Brain pericyte (primary cell): ENCODE measurements at places on chromosomes 1 and 21.

GRCh38 chr1:57410508-57410907, 13.4 kb downstream of the DAB1 start:
- no peak for DNase-seq

GRCh38 chr1:38360807-38361206, 314.2 kb upstream of the POU3F1 start:
- DNase-seq: no peak

DNA sequence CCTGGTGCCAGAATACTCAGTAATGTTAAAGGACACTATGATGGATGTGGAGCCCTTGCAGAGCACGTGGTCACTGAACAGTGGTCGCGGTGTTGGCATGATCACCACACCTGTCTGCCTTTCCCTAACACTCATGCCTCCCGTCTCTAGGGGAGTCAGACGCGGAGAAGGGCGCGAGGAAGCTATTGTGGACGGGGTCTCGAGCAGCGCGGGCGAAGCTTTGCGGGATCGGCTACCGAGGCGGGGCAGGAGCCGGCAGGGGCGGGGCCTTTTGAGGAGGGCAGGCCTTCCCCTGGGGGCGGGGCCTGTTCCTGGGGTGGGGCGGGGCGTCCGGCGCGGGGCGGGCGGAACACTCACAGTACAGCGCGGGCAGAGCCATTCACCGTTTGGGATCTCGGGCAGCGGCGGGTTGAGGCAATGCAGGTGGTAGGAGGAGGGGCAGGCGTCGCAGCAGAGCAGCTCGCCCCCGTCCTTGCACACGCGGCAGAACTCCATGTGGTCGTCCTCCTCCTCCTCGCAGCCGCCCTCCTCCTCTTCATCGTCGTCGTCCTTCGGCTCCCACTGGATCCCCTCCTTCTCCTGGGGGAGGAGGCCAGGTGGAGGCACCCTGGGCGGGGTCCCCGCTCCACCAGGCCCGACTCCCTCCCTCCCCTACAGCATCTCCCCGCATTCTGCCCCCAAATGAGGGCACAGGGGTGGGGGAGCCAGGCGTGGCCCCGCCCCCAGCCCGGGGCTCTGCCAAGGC, 31.5 kb downstream of the CHD5 start:
- DNase-seq: no peak

DNA sequence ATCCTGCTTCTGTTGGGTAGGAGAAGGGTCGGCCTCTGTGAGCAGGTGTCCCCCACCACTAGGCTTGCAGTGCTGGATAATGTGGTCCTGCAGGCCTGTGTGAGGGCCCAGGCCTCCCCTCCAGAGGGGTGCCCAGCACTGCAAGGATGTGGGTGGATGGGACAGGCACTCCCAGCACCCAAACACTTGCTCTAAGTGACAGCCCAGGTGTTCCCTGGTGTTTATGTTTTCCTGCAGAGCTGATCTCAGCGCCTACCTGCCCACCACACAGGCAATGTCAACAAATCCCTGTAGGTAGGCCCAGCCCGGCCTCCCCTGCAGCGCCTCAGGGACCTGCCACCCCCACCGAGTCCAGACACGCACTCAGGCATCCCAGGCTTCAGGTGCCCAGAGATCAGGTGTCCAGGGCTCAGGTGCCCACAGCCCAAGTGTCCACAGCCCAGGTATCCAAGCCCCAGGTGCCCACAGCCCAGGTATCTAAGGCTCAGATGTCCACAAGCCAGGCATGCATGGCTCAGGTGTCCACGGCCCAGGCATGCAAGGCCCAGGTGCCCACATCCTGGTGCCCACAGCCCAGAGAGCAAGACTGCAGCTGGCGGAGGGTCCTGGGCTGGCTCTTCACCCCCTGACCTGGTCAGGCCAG, 59.2 kb downstream of the WNT9A start:
- DNase-seq: no peak

DNA sequence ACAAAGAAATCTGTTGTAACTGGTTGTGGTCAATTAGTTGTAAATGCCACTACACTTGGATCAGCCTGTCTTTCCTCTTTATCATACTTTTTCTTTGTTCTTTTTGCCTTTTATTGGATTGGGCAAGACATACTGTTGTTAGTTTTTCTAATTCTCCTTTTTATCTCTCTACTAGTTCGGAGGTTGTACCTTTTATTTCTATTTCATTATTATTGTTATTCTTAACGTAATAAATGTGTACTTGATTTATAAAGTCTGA, 59.2 kb downstream of the IVNS1ABP start:
- no peak for DNase-seq

DNA sequence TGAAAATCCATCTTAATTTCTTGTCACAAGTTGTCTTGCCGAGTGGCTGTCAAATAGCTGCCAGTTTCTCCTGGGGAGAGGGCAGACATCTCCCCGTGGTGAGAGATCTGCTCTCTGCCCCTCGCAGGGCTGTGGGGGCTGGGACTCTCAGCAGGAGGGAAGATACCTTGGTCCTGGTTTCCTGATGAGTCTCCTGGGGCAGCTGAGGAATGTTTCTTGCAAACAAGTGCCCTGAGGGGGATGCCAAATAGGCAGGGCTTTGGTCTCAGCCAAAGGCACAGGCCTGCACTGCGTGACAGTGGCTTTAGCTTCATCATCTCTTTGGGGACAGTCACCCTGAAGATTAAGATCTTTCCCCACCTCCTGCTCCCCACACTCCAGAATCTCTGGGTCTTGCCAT, 40.9 kb downstream of the SYT6 start:
- DNase-seq: no peak

- DNase-seq: no peak
Measured at GRCh38 chr1:206591226-206591625, 21.0 kb downstream of the EIF2D start.

DNA sequence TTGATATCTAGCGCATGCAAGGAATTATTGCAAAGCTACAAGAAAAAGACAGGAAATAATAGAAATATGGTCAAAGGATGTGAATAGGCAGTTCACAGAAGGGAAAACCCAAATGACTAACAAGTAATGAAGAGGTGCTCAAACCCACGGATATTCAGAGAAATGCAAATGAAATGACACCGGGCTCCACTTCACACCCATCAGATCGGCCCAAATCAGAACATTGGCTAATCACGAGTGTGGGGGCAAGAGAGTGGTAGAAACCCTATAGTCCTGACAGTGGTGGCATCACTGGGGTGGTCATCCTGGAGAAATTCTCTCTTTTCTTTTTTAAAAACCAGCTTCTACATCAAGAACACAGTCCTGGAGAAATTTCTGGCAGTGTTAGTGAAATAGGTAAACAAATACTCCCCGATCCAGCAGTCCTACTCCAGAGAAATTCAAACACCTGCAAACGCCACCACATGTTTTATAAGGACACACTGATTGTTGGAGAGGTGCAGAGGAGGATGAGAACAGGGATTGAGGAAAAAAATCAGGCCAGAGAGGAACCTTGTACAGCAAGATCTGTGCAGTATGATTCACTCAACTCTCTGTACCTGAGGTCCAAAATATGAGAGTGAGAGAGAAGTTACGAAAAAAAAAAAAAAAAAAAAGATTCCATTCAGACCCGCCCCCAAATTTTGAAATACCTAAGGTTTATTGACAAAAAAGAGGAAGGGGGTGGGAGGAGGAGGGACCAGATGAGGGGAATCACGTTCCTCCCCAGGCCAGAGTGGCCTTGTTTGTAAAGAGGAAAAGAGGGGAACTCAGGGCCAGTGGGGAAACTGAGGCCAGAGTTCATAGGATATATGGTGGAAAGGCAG, 9.2 kb upstream of the TNFRSF1B start:
- DNase-seq: no peak

DNA sequence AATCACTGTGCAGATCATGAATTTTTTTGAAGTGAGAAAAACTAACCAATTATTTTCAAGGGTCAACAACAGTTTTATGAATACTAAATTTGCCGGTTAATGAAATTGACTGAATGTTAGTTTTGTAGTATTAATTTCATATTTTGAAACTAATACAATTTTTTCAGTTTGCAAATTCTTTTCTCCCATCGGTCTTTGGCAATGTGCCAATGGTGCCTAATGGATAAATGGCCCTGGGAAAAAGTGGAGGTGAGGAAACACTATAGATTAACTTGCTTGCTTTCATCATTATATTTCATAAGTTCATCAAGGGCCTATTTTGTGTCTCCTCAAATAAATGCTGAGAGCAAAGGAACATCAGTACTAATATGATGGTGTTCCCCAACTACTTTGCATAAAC, 4.1 kb downstream of the C1orf141 start:
- no peak for DNase-seq

DNA sequence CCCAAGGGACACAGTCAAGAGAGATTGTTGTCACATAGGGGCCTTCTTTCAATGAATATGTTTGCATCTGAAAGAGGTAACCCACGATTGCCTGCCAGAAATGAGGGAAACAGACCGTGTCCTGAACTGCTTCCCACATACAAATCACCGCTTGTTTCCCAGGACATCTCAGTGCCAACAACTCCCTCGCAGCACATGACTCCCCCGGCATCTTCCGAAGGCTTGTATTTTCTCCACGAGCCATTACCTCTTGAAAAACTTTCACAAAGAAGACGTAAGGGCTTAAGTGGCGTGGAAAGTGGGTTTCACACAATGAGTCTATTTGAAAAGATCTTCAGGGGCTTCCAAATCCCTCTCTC, 31.6 kb upstream of the PDE9A start:
- no peak for DNase-seq

DNA sequence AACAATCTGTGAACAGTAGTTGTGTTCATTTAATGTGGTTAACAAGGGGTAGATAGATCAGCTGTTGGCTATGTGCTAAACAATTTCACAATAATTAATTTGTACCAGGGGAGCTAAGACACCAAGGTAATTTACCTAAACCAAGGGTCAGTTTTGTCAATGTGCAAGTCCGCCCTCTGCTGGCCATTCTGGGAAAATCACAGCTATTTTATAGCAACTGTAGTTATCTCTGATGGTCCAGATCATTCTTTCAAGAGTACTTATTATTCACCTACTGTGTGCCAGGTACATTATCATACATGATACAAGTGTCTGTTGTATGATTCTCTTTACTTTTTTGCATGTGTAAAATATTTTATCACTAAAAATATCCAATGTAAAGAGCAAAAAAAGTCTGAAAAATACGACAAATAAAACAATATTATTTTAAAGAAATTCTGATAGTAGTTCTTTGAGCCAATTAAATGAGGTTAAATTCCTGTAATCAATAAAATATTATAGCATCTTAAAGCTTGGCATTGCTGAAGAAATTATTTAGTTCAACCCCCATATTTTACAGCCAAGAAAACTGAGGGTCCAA, 312.3 kb upstream of the FAM78B start:
- no peak for DNase-seq

GRCh38 chr1:234325878-234326496, 47.3 kb upstream of the COA6 start:
- DNase-seq: no peak

- no peak for DNase-seq
Measured at GRCh38 chr1:13664451-13664850, 35.5 kb upstream of the PRDM2 start.
